H9 (cell line): ENCODE measurements at places on chromosomes 1 and 21. TPM values are rescaled to one million over a fixed set of nuclear protein-coding genes. Genes with fewer than 3 reads are reported as not detected.

The TNFSF18 gene
- not detected in 2 replicates for total RNA-seq

The OLFML2B gene
- 1.3 and 1.4 TPM in 2 replicates for total RNA-seq

The SHISAL2A gene
- total RNA-seq: 0.44 and 0.90 TPM in 2 replicates

The CHIA gene
- not detected in 2 replicates for total RNA-seq

The TMEM82 gene
- 1.0 and 1.4 TPM in 2 replicates for total RNA-seq

DNA sequence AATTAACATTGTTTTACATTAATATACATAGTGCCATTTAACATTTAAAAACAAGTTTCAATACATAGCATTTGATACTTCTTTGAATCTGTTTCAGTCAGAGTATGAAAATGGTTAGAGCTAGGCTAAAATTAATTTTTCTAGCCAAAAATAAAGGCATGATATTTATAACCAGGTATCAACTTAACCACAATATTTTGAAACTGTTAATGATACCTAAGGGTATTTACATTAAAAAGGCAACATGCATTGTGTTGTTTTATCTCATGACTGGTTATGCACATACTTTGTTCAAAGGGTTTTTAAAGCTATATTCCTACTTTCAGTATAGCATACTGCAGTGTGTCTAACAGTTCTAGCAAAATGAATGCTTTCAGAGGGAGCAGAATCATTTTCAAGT lies 130.0 kb downstream of the HS2ST1 start:
- no peak overlapping the region for H3K4me3 ChIP-seq
- no peaks in the 10 kb centered on the region for H3K27me3 ChIP-seq
- peaks cover 9% of the 10 kb centered on the region for H3K36me3 ChIP-seq
- H3K4me1 ChIP-seq: no peaks in the 10 kb centered on the region
- H3K27ac ChIP-seq: no peak overlapping the region
- DNase-seq: no peak

DNA sequence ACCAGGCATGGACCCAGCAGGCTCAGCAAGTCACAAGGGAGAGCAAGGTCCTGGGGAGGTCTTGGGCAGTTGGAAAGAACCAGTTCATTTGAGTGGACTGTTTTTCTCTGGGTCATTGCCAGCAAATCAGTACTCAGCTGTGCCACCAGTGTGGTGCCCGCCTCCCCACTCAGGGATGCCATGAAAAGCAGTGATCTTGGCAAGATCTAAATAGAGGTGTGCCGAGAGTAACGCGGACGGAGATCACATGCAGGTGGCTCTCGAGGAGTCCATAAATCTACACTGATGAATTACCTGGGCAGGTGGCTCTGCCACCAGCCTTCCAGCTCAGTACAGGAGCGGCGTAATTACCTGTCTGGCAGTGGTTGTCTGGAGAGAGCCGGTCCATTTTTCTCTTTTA lies 642.2 kb downstream of the PTPRU start:
- no peaks in the 10 kb centered on the region for H3K36me3 ChIP-seq
- H3K4me3 ChIP-seq: no peak overlapping the region
- no peak for DNase-seq
- no peaks in the 10 kb centered on the region for H3K27me3 ChIP-seq

GRCh38 chr1:30165116-30165515 lies 558.3 kb downstream of the MATN1 start:
- H3K4me1 ChIP-seq: no peaks in the 10 kb centered on the region
- no peak overlapping the region for H3K4me3 ChIP-seq
- no peak overlapping the region for H3K27ac ChIP-seq
- no peaks in the 10 kb centered on the region for H3K36me3 ChIP-seq

DNA sequence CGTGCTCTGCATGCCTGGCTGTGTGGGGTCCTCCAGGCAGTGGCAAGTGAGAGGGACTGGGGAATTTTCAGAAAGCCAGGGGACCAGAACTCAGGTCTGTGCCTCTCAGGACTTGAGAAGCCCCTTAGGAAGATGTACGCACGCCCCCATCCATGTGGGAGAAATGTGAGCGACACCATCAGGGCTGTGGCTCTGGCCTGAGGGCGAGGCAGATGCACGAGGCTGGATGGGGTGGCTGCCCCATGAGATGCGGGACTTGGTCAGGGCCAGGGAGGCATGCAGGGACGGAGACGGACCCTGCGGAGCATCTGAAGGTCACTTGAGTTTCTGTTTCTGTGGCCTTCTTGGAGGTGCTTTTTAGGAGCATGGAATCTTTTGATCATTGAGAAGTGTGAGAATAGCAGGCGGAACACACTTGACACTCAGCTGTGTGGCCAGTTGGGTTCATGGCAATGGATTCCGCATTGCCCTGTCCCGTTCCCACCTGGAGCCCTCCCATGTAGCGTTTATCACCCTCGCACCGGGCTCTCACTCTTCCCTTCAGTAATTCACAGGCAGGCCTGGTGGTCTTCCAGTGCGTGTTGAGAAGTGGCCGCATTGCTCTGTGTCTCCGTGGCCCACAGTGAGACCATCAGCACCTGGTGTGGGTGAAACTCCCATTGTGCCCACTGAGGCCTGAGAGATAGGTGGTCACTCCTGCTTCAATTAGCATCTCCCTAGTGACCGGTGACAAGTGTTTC lies 30.7 kb upstream of the ACTRT2 start:
- peaks cover 30% of the 10 kb centered on the region for H3K36me3 ChIP-seq
- no peak for DNase-seq
- no peak overlapping the region for H3K4me3 ChIP-seq
